NCI-H187 treated with DMSO at 0.1 percent for 48 hours (cell line): ENCODE measurements at places on chromosomes 13 and 19.

DNA sequence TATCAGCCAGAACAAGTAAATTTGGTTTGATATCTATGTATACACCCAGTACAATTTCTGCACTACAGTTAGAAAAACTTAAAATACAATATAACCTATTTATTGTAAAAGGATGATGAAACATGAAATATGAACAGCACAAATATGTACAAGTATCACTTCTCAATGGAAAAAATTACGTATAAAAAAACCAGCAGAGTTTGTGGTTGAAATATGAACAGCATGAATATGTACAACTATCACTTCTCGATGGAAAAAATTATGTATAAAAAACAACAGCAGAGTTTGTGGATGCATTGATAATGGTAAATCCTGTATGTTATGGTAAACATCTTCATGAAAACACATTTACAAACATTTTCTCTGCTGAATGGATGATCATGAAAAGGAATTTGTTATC lies 32.4 kb upstream of the CEACAM21 start:
- no peak for DNase-seq

GRCh38 chr13:106318941-106319411 lies 216.5 kb downstream of the EFNB2 start:
- no peak for DNase-seq

DNA sequence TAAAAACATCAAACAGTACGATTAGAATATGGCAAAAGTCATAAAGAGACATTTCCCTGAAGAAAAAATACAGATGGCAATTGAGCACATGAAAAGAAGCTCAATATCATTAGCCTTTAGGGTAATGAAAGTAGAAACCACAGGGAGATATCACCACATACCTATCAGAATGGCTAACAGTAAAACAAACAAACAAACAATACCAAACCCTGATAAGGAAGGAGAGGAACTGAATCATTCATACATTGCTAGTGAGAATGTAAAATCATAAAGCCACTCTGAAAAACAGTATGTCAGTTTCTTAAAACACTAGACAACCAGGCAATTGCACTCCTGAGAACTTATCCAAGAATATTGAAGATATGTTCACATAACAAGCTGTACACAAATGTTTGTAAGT lies 1342.5 kb upstream of the SLC10A2 start:
- DNase-seq, result no peak

DNA sequence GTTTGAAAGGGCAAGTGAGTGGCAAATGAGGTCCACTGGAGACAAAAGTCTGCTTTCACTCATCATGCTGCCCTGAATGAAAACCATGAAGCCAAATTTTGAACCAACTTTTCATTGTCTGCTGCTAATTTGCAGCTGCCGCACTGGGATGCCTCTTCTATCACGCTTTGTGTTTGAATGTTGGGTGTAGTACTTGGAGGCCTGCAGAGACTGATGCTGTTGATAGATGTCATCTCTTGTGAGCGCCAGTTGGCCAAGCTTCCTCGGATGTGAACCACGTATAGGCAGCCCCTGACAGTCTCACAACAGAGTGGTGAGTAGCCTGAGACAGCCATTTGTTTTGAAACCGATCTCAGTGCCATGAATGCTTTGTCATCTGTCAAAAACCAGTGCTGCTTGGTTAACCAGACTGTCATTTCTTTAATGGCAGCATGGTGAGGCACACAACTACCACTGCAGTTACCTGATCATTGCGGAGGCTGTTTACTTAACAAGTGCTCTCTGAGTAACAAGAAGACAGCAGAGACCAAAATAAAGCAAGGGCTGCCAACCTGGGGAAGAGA lies 31.2 kb upstream of the SLC10A2 start:
- no peak for DNase-seq

- no peak for DNase-seq
These were observed 204.4 kb downstream of the LACC1 start for GRCh38 chr13:44084146-44084545.

GRCh38 chr13:43846496-43847158 lies 32.9 kb downstream of the CCDC122 start:
- DNase-seq, result no peak

GRCh38 chr13:78299832-78300623 lies 303.3 kb downstream of the POU4F1 start:
- DNase-seq, result no peak

GRCh38 chr13:110310541-110311442 lies 3.7 kb downstream of the COL4A2 start:
- no peak for DNase-seq

GRCh38 chr19:13396250-13397080 lies 109.8 kb downstream of the CACNA1A start:
- no peak for DNase-seq

GRCh38 chr19:55689411-55690108 lies 14.5 kb downstream of the EPN1 start:
- no peak for DNase-seq
